ENCODE measurements at places on chromosomes 3 and 15.
A peak's percentile ranks its signal among the peaks of the same experiment; 100 is the strongest.

DNA sequence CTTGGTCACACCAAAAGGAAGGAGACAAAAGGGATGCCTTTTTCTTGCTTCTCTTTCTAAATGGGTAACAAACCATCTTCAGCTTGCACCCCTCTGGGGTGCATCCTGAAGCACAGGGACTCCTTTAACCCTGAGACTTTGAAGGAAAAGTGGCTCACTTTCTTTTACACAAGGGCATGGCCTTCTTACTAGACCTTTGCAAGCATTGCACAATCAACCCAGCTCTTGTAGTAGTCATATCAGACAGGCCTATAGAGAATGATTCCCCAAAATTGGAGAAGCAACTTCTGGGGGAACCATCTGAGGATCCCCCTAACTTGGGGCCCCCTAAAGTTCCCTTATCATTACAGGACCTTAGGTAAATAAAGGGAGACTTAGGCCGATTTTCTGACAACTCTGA lies 56.1 kb upstream of the GK5 start:
- DNase-seq, result no peak

DNA sequence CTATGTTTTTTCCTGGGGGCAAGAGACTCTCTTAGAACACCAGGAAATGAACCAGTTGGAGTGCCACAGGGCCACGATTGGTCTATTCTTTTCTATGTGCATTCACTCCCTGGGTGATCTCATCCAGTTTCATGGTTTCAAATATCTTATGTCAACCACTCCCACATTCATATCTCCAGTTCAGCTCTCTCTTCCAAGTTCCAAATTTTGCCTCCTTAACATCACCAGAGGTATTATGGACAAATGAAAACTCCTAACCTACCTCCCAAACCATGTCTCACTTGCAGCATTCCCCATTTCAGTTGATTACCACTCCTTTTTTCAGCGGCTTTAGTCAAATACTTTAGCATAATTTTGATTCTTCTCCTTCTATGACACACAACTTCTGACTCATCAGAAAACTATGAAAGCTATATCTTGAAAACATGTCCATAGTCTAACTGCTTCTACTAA lies 203.1 kb upstream of the SEMA6D start:
- no peak for DNase-seq

GRCh38 chr3:172303181-172303580 lies 145.1 kb downstream of the GHSR start:
- no peak for DNase-seq

DNA sequence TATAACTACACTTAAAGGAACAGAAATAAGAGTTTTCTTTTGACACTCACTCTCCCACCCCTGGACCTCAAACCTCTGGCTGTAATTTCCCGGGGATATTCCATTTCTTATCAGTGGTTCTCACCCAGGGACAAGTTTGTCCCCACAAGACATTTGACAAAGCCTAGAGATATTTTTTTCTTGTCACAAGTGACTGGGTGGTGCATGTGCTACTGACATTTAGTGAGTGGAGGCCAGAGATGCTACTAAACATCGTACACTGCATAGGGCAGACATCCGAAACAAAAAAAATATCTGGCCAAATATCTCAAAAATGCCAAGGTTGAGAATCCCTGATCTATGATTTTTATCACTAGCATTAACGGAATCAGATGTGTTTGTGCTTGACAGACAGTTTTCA lies 168.0 kb upstream of the FRMD4B start:
- DNase-seq, result no peak

GRCh38 chr3:155131104-155131503 lies 51.0 kb downstream of the MME start:
- DNase-seq, result no peak

- peak; percentile 21 for DNase-seq
Measured at GRCh38 chr3:138608322-138609135, at the start of gene FAIM. TSS of gene FAIM (plus strand) at chr3:138608771. CDS start at chr3:138619727, 10,956 bp downstream.
